Stimulated activated naive CD4-positive, alpha-beta T cell (primary cell): ENCODE measurements at places on chromosomes 7 and 10.
A peak's percentile ranks its signal among the peaks of the same experiment; 100 is the strongest.

- no peak for DNase-seq
These were observed 431.4 kb downstream of the DNAJB6 start for GRCh38 chr7:157768198-157768597.

DNA sequence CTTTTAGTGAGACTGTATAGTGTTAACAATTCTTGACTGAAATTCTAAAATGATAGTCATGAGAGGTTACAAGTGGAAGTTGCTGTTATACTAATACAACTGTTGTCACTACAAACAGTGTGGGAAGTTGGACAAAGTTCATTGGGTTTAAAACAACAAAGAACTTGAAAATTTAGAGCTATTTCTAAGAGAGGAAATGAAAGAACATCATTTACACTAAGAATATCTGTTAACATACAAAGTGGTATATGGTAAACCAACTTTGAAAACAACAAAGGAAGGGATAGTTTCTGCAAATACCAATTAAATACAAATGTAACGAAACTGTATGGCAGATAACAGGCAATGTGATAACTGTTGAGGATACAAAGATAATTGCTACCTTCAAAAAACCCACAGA, 11.6 kb downstream of the MTPN start:
- no peak for DNase-seq

GRCh38 chr10:29392376-29393021, 103.6 kb downstream of the LYZL1 start:
- peak; percentile 12 for DNase-seq

GRCh38 chr7:129612112-129613015, 844 bp downstream of the NRF1 start:
- DNase-seq = no peak

DNA sequence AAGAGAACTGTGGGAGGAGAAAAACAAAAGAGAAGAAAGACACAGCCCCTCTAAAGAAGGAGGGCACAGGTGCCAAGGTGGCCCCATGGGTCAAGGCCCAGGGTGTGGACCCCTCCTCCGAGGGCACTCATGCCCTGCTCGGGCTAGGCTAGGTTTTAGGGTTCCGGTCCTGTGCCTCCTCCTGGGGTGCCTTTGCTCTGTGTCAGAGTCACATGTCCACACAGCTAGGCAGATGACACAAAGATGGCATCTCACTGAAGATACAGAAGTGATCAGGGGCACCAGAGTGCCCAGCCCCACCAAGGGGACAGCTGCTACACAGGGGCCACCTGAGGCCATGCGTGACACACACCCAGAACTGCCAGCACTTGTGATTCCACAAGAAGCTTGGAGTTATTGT, 116.4 kb upstream of the PPIF start:
- DNase-seq = no peak

DNA sequence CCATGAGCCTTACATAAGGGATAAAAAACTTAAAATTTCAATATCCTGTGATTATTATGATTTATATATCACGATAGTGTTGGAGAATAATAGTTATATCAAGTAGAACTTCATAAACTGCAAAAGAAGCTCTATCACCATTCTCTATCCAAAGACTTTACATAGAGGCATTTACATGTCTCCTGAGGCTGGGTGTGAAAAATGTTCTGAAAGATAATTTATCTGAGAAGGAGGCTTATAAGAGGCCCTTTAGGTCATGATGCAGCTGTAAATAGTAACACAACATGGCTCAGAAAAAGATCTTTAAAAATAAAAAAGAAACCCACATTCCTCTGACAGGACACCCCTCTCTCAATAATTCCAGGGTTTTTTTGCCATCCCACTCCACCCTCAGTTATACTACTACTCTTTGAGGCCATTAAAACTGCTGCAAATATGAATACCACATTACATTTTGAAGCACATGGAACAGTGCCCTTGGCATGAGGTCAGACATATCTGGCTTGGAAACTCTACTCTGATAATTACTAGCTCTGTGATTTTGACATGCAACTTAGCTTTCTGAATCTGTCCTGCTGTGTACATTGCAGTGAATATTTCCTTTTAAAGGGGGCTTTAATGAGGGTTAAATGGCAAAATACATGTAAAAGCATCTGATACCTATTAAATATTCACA, 55.5 kb downstream of the SLC16A12 start:
- no peak for DNase-seq

DNA sequence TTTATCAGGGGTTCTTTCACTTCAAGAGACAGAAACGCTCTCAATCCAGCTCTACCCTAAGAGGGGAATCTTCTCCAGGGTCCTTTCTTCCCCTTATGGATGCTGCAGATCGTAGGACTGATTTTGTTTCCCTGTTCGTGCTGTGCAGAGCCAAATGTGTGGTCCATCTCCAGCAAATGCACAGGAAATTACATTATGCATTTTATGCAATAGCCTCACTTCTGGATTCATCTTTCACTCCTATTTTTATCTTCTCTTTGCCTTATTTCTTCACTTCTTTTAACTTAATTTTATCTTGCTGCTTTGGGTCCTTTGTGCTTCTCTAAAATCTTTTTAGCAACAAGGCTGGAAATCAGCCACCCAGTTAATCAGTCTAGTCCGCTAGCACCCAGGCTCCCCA, 184.5 kb upstream of the INHBA start:
- no peak for DNase-seq

DNA sequence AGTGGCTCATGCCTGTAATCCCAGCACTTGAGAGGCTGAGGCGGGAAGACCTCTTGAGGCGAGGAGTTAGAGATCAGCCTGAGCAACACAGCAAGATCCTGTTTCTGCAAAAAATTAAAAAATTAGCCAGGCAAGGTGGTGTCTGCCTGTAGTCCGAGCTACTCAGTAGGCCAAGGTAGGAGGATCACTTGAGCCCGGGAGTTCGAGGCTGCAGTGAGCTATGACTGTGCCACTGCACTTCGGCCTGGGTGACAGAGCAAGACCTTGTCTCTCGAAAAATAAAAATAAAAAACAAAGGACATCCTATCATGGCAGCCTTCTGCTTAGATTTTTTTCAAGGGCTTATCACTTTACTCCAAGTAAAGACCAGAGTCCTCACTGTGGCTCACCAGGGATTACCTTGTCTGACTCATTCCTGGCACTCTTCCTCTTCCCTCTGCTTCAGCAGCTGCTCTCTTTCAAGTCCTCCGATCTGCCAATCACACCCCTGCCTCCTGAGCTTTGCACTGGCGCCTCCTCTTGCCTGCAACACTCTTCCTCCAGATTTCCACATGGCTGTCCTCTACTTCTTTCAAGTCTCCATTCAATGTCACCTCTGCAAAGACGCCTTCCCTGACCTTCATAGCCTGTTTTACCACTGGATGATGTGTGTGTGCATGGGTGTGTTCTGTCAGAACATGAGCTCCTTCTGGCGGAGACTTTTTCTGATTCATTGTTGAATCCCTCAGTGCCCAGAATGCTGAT, 7.7 kb downstream of the PRTFDC1 start:
- no peak for DNase-seq

GRCh38 chr7:107390916-107391315, 78.9 kb upstream of the GPR22 start:
- DNase-seq = no peak

- DNase-seq = no peak
These were observed 46.8 kb downstream of the PTTG1IP2 start for GRCh38 chr7:90516257-90516656.

- DNase-seq = no peak
These were observed 242.0 kb downstream of the AUTS2 start for GRCh38 chr7:69840248-69840647.

- no peak for DNase-seq
These were observed 49.6 kb downstream of the PDE1C start for GRCh38 chr7:32020551-32021159.

DNA sequence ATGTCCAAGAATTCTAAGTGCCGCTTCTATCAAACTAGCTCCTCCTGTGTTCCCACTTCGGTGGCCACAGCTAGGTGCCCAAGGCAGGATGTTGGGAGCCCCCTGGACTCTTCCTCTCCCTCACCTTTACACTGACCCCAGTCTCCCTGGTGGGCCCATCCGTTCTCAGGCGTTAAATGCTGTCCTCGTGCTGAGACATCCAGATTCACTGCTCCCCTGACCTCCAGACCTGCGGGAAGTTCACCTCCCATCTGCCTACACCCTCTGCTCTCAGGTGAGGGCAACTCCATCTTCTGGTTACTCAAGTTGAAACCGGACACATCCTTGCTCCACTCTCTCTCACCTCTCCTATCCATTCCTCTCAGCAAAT, 114.3 kb downstream of the ARHGAP22 start:
- DNase-seq = no peak

- no peak for DNase-seq
These were observed 45.6 kb downstream of the SMURF1 start for GRCh38 chr7:99098286-99098823.

- DNase-seq = no peak
These were observed 625.5 kb downstream of the KCNMA1 start for GRCh38 chr10:77011874-77012811.

DNA sequence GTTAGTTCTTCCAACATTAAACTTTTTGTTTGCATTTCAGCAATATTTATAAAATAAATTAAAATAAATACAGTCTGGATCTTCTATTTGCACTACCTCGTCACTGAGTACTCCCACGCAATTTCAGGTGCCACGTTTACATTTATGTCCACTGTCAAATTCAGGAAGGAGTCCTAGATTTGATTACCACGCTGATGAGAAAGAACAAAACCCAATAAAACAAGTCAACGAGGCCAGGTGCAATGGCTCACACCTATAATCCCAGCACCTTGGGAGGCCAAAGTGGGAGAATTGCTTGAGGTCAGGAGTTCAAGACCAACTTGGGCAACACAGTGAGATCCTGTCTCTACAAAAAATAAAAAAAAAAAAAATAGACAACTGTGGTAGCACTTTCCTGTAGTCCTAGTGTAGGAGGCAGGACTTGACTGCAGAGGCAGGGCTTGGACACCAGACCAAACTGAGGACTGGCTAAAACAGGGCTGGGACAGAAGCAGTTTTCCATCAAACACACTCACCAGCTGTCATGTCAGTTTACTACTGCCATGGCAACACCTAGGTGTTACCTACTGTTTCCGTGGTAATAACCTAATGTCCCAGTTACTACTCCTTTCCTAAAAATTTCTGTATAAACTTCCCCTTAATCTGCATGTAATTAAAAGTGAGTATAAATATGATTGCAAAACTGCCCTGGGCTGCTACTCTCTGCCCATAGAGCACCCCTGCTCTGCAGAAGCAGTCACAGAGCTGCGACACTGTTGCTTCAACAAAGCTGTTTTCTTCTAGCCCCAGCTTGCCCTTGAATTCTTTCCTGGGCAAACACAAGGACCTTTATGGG, 341.7 kb downstream of the PARD3 start:
- DNase-seq = no peak

GRCh38 chr7:76049295-76049694, 1.4 kb downstream of the MDH2 start:
- DNase-seq = no peak

DNA sequence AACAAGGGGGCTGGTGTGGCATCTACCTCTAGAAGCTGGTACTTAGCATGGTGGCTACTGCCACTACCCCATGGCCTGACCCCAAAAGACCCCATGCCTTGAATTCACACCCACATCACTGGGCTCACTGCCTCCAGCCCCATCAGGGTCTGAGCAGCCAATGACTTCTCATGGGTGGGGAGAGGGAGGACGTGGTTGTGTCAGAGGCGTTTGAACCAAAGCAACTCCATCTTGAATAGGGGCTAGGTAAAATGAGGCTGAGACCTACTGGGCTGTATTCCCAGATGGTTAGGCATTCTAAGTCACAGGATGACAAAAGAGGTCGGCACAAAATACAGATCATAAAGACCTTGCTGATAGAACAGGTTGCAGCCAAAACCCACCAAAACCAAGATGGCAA, 15.2 kb downstream of the KCP start:
- DNase-seq = no peak

DNA sequence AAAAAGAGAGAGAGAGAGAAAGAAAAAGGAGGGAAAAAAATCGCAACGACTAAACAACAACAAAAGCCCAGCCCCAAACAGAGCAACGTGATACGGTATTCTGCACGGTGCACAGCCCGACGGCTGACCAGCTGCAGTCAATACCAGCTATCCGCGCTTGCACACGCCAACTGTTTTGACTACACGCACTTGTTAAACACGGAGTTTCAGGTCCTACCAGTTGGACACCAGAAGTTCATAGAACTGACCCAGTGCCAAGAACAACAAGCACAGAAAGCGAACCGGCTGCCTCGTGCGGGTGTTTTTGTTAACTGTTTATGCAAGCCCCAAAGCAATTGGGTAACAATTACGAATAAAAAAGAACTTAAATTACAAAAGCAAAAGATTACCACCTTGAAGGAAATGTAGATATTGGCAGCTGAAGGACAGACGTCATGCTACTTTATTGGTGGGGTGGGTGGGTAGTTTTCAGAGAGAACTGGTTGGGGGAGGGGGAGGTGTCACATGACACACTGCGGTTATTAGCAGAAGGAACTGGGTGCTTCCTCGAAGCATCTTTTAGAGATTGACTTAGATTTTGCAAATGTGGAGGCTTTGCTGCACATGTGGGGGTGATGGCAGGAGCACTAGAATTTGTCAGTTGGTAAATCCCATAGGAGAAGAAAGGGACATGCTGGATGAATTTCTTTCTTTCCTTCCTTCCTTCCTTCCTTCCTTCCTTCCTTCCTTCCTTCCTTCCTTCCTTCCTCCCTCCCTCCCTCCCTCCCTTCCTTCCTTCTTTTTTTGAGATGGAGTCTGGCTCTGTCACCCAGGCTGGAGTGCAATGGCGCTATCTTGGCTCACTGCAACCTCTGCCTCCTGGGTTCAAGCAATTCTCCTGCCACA, 110.6 kb upstream of the EFCAB10 start:
- peak; percentile 79 for DNase-seq

DNA sequence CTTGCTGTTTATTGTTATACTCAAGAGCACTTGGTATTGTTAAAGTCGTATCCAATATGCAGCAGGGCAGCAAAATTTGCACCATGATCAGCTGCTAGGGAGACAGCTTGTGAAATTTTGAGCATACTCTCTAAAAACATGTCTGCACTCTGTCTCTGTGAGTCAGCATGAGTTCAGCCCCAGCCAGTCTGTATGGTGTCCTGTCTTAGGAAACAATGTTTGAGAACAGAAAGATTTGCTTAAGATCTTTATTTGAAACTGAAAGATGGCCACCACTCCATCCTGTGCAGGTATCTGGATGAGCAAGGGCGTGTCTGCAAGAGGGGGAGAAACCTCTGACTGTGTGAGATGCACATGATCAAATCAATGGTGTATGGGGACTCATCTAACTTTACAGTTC, 97.1 kb downstream of the GNAI1 start:
- DNase-seq = no peak

GRCh38 chr7:108623220-108623619, 53.5 kb downstream of the DNAJB9 start:
- DNase-seq = no peak

DNA sequence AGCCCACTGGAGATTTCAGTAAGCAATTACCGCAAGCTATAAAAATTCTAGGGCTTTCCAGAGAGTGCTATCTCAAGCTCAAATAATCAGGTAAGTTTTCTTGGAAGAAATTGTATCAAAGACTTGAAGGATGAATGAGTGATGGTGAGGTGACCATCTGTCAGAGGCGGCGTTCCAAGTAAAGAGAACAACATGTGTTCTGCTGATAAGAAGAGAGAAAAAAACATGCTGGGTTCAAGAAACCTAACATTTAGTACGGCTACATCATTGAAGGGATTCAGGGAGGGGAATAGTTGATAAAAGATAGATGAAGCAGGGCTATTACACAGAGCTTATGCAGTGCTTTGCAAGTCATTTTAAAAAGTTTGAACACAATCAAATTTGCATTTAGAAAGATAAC, 100.7 kb downstream of the GNAI1 start:
- no peak for DNase-seq

GRCh38 chr7:130006771-130007170, 44.4 kb downstream of the ZC3HC1 start:
- DNase-seq = no peak
